ENCODE measurements at places on chromosomes 13 and 19.

GRCh38 chr13:105778196-105778595 lies 757.3 kb downstream of the EFNB2 start:
- no peak for DNase-seq

DNA sequence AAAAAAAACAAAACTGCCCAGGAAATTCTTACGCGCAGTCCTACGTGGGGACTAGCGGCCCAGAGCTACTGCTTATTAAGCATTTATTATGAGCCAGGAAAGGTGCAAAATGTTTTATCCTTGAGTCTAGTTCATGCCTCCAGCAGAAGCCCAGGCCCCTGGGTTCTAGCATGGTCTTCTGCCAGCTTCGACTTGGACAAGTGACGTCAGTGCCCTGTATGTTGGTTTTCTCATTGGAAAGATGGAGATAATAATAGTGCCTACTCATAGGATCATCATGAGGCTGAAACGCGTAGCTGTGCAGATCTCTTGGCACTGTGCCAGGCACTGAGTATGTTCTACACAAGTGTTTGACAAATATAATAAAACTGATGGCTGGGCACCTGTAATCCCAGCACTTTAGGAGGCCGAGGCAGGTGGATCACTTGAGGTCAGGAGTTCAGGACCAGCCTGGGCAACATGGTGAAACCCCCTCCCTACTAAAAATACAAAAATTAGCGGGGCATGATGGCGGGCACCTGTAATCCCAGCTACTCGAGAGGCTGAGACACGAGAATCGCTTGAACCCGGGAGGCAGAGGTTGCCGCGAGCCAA lies 12.4 kb upstream of the SULT2B1 start:
- DNase-seq: peak; percentile 78

DNA sequence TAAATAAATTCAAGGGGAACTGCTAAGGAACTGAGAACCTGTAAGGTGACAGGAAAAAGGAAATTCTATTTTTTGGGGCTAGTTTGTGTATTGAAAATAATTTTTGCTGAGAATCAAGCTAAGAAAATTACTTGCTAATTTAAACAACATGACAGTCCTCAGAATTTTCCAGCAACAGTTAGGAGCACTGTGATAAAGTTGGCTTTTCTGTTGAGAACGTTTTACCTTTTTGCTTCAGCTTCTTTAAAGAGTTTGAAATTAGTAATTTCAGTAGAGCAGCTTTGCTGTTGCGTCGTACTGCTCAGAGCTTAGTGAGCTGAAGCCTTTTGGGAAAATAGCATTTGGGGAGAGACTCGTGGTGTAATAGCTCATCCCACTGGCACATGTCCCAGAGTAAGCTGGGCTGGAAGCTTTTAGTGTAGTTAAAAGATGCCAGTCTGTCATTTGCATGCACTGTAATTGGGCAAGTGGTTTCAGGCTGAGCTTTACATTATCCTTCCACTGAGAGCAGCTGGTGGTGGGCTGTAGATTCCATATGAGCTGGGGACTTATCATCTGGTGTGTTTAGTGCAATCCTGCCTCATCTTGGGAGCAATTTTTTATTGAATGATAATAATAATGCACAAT lies 69.8 kb downstream of the LRCH1 start:
- peak; percentile 39 for DNase-seq

DNA sequence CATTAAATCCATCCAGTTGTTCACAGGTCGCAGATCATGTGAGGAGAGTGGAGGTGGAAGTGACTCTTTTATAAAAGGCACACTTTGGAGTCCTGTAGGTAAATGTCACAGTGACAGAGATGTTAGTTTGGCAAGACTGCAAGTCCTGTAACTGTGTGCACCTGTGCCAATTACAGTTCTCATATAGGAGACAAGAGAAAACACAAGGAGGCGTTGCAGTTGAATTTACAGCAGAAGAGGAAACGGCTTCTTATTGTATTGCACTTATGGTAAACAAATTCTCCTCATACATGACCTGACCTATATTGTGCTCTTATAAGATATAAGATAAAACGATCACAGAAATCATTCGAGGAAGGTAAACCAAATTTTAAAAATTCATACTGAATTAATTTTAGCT lies 732.8 kb upstream of the SLC10A2 start:
- no peak for DNase-seq

- peak; percentile 36 for DNase-seq
These were observed 60.7 kb downstream of the MCF2L start for GRCh38 chr13:113029487-113030258.

DNA sequence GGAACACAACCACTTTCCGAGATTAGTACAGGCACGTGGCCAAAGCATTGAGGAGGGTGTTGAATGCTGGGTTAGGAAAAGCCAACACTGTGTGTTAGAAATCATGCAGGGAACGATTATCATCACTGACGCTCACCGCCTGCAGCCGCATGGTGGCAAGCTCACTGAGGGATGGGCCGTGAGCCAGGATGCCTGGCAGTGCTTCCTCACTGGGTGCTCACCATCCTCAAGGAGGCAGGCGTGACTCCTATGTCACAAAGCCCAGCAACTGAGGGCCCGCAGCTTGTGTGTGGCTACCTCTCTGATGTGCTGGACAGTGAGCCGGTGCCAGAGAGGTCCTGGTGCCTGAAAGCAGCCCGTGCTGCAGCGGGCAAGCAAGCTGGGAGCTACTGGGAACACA lies 30.4 kb upstream of the TIMM44 start:
- no peak for DNase-seq

DNA sequence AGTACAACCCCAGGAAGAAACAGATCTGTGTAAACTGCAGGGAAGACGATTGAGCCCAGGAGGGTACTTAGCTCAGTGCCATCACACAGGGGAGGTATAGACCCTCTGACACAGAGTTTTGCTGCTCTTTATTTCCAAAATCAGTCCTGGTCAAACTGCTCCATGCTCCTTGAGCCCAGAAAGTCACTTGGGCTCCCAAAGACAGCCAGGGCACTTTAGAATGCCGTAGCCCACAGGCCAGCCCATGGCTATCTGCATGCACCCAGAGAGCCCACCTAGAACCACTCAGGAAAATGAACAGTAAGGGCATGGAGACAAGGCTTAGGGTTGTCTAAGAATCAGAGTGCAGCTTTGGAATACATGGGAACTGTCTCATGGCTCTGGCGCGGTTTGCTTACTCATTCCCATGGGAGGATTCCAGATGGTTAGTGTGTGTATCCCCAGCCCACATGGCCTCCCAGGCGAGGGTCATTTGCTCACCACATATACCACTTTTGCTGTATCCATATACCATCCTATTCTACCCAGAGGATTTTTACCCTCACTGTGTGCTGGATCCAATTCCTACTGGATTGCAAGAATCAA lies 14.7 kb upstream of the PDCD5 start:
- no peak for DNase-seq

- no peak for DNase-seq
These were observed 66.1 kb downstream of the AKAP11 start for GRCh38 chr13:42337808-42338600.

- peak; percentile 45 for DNase-seq
These were observed 49.8 kb downstream of the ATP8A2 start for GRCh38 chr13:25421612-25422011.

DNA sequence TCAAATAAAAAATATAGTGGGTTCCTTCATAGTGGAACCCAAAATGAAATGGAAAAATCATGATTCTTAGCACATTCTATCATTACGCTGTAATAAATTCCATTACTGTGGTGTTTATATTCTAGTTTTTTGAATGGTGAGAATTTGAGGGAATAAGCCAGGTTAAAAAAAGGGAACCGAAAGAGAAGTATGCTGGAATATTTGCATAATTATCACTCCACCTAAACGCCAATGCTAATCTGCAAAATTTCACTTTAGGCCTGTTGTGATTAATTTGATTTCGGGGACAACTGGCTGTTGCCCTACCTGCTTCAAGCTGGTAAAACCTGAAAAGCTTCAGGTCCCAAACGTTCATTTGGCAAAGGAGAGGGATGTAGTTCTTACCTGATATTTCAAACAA lies 32.1 kb upstream of the SCEL start:
- no peak for DNase-seq

- DNase-seq: no peak
These were observed 118.2 kb downstream of the KCNRG start for GRCh38 chr13:50133358-50133953.

- DNase-seq: peak; percentile 36
These were observed 117.6 kb upstream of the MCF2L start for GRCh38 chr13:112851107-112852038.

DNA sequence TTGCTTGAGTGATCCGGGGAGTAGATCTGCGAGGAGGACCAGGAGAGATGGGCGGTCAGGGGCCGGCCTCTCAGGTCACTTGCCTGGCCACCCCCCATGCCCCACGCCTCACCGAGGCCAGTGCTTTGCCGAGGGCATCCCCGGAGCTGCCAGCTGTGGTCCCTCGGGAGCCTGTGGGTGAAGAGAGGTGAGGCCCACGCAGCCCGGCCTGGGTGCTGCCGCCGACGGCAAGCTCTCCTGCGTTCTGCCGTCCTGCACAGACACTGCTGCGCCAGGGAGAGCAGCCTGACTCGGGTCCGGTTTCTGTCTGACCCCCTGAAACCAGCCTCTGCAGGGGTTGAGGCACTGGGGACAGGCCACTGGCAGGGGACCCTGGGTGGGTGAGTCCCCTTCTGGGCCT lies 15.8 kb upstream of the UQCR11 start:
- DNase-seq: no peak

GRCh38 chr13:66536746-66537145 lies 693.4 kb downstream of the PCDH9 start:
- DNase-seq: no peak

DNA sequence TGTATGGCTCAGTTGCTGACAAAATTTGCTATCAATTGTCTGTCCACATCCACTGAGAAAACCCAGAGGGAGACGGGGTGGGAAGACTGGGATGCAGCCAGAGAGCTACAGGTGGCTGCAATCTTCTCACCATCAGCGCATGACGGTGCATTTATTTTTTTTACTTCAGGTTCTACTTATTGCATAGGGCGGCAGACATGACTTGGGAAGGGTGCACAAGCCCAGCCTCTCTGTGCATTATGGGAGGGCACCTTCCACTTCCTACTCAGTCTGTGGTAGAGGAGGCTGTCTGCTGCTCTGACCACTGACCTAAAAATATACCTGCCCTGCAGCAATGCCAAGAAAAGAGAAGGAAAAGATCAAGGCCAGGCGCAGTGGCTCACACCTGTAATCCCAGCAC lies 73.1 kb downstream of the ABCC4 start:
- no peak for DNase-seq

DNA sequence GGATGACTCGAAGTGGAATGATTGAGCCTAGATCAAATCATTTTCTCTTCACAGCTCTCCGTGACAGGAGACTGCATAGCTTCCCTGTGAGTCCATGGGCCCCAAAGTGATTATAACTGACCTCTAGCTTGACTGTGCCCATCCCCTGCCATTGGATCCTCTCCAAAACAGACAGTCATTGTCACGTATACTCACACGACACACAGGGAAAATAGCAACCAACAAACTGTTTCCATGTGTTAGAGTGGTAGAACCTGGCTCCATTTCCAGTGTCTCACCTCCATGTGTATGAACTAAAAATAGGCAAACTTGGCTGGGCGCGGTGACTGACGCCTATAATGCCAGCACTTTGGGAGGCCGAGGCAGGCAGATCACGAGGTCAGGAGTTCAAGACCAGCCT lies 48.8 kb upstream of the NPAS1 start:
- no peak for DNase-seq

DNA sequence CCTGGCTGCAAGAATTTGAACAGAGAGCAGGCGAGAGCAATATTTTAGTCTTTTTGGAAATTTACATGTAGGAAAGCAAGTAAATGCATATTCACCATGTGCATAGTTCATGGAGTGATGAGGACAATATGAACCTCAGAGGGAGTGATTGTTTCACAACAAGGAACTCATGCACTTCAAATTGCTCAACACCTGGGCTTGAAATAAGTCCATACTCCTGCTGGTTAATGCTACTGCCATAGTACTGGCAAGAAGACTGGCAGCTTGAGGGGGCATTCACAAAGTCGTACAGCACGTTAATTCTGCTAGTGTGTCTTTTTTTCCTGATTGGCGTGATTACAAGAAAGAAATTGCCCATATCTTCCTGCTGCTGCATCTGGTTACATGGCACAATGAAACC lies 267.6 kb downstream of the PCDH17 start:
- DNase-seq: no peak

- no peak for DNase-seq
These were observed 9.5 kb upstream of the SUPT20H start for GRCh38 chr13:37068962-37069361.

DNA sequence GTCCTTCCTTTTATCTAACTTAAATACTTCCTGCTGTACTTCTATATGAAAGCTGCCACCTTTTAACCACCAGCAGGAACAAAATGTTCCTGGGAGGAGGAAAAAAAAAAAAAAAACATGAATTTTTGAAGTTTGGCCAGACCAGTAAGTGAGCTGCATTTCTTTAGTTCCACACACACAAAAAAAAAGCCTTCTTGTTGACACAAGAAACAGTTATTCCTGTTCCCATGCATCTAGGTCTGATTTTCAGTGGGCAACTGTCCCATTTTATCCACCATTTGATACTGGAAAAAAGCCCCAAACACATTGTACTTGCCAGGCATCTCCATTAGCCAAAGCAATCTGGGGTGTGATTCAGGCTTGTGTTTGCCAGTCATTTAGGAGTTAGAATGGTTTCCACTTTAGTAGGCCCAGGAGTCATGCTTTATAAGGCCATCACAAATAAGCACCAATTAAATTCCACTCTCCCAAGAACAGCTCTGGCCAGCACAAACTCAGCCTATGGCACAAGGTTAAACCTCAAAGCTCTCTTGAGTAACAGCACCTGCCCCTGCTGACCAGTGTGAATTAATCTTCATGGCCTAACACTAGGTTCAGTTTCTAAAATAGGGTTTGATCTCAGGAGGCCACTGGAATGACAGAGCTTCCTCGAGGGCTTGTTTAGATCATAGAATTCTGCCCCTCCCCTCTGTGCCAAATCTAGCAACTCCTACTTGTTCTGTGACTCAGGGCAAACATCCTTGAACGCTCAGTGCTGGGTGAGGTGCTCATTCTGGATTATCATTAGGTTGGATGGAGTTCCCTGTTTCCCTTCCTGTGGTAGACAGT lies 67.1 kb downstream of the NUFIP1 start:
- DNase-seq: no peak

GRCh38 chr13:52848455-52849195 lies at the start of gene PCDH8:
Gene PCDH8 (minus strand): TSS chr13:52848640. CDS start chr13:52848436, 204 bp downstream.
- DNase-seq: peak; percentile 84

DNA sequence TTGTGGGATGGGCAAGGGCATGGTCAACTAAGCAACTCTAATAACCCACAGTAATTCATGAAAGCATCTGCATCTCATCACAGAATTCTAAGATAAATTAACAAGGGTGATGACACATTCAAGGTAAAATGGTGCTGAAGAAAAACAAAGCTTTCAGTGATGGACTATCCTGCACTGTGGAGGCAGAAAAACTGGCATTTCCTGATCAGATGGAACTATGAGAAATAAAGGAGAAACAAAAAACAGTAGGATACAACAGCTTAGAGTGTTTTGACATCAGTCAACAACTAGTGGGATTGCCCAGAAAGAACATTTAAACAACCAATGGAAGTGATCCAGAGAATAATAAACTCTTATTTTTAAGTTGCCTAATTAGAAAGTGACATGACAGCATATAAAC lies 327.0 kb downstream of the KLF5 start:
- DNase-seq: no peak
